Gastrocnemius medialis (tissue), 4 donors: ENCODE measurements at places on chromosomes 7 and 10. TPM values are rescaled to one million over a fixed set of nuclear protein-coding genes. Genes with fewer than 3 reads are reported as not detected.

DNA sequence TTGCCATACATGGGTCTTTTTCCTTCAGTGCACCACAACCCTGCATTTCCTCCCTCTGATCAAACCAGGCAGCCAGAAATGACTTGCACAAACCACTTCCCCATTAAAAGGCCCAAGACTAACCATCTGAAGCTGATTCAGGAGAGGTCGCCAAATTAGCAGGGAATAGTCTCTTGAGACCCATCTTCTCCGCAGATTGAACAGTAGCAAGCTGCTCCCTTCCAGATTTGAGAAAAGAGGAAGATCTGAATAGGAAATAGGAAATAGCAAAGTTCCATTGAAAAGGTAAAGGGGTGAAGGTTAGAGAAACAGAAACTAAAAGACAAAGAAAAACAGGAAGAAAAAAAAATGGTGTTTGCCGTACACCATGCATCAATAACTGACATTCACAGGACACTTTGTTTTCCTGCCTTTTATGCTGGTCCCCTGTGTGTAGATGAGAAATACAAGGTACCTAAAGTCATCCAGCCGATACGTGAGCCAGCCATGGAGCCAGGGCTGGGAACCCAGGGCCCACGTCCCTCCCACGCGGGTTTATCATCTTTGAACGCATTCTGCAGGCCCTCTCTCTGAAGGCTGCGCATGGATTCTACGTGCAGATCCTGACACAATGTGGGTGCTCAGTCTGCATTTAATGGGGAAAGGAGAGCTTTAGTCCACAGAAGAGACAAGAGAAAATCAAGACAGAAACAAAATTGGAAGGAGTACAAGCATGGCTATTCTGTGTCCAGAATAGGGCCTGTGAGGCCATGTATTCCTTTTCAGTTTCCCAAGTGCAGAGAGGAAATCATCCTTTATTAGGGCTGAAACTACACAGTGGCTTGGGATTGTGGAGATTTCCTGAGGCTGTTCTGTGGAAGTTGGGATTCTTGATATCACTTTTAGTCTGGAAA is 268.4 kb upstream of the NPVF start:
- no peak for DNase-seq
- no peak overlapping the region for H3K27ac ChIP-seq
- H3K36me3 ChIP-seq: no peaks in the 10 kb centered on the region

GRCh38 chr7:141193066-141193465 is 119.2 kb downstream of the TMEM178B start:
- H3K4me3 ChIP-seq: no peak overlapping the region
- no peaks in the 10 kb centered on the region for H3K27me3 ChIP-seq
- DNase-seq: no peak
- H3K27ac ChIP-seq: no peak overlapping the region

DNA sequence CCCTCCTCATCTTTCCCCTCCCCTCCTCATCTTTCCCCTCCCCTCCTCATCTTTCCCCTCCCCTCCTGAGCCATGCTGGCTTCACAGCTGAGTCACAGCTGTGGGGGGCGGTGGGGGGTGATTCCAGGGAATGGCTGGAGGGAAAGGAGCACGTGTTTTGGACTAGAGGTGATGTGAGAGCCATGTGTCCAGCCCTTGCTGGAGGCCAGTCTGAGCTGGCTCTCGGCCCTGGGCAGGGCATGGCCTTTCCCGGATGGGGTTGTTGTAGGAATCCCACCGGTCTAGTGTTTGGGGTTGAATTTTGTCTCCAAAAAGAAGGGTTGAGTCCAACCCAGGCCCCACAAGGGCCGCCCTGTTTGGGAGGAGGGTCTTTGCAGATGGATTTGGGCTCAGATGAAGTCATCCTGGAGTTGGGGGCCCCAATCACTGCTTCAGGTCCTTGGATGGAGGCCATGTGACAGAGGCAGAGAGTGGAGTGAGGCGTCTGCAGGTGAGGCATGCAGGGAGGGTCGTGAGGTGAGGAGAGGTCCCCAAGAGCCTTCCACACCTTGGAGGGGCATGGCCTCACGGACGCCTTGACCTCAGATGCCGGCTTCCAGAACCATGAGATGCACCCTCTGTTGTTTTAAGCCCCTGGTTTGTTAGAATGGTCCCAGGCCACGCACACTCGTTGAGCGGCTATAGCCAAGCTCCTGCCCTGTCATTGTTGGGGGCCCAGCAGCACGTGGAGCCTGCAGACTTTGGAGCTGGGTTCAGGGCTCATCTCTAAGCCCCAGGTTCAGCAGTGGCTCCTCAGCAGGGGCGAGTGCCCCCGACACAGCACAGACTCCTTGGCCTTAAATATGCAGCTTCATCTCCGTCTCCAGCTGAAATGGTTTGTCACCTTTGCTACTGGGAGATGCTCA is 101.6 kb downstream of the DNAJB6 start:
- no peaks in the 10 kb centered on the region for H3K36me3 ChIP-seq
- DNase-seq: no peak
- H3K27ac ChIP-seq: no peak overlapping the region
- H3K27me3 ChIP-seq: no peaks in the 10 kb centered on the region

DNA sequence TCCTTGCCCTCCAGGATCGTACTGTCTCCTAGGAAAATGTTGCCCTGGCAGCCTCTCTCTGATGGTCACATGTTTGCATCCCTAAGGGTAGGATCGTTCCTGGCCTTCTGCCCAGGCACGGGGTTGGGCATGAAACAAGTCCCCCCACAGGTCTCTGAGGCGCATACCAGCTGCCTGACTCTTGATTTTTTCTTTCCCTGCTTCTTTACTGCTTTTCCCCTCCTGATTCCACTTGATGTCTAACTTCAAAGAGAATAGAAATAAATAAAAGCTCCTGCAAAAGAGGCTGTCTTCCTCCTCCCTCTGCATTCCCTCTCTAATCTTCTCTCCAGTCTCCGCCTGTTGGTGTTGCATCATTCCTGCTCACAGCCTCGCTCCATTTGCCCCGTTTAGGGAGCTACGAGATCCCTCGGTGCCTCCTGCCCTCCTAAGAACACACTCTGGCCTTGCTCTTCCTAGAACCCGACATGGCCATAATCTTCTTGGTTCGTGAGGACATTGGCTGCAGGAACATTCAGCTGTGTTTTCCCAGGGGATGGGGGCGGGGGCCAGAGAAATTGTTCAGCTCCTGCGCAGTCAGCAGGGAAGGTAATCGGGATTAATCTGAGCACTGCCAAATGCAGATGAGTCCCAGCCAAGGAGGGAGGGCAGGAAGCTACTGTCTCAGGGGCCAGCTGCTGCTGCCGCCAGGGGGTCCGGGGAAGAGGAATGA is 26.0 kb downstream of the LEP start:
- H3K27ac ChIP-seq: no peak overlapping the region
- peaks cover 3% of the 10 kb centered on the region for H3K4me1 ChIP-seq
- H3K4me3 ChIP-seq: no peak overlapping the region
- no peak for DNase-seq
- H3K36me3 ChIP-seq: no peaks in the 10 kb centered on the region

Gene DOCK1
- 6.0 TPM for total RNA-seq

DNA sequence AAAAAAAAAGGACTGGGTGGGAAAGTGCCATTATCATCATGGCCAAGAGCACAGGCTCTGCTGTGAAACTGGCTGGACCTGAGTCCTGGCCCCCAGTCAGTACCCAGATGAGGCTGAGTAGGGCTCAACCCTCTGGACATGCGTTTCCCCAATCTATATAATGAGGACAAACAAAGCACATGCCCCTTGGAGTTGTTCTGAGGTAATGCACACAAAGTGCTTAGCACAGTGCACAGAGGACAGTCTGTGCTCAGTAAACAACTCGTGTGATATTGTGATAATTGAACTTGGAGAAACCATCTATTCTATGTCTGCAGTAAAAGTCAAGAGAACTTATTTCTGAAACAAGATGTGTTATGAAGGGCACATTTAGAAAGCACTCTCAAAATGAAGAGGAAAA is 138.8 kb downstream of the KCNMA1 start:
- H3K4me3 ChIP-seq: no peak overlapping the region
- no peaks in the 10 kb centered on the region for H3K27me3 ChIP-seq
- peaks cover 71% of the 10 kb centered on the region for H3K4me1 ChIP-seq
- no peak for DNase-seq
- H3K36me3 ChIP-seq: no peaks in the 10 kb centered on the region

GRCh38 chr10:1287971-1288401 is 231.8 kb downstream of the WDR37 start:
- H3K4me3 ChIP-seq: no peak overlapping the region
- no peaks in the 10 kb centered on the region for H3K27me3 ChIP-seq
- no peaks in the 10 kb centered on the region for H3K36me3 ChIP-seq
- no peak overlapping the region for H3K27ac ChIP-seq
- H3K4me1 ChIP-seq: no peaks in the 10 kb centered on the region

Gene HOXA3
- 0.53 TPM for total RNA-seq

- H3K27me3 ChIP-seq: no peaks in the 10 kb centered on the region
- no peaks in the 10 kb centered on the region for H3K36me3 ChIP-seq
- H3K27ac ChIP-seq: no peak overlapping the region
- no peak overlapping the region for H3K4me3 ChIP-seq
- no peak for DNase-seq
Measured at GRCh38 chr10:11560076-11560709, 51.3 kb downstream of the USP6NL start.

- H3K4me3 ChIP-seq: no peak overlapping the region
- H3K27ac ChIP-seq: no peak overlapping the region
- H3K27me3 ChIP-seq: no peaks in the 10 kb centered on the region
- no peak for DNase-seq
Measured at GRCh38 chr10:127496035-127496434, 53.1 kb upstream of the NPS start.

DNA sequence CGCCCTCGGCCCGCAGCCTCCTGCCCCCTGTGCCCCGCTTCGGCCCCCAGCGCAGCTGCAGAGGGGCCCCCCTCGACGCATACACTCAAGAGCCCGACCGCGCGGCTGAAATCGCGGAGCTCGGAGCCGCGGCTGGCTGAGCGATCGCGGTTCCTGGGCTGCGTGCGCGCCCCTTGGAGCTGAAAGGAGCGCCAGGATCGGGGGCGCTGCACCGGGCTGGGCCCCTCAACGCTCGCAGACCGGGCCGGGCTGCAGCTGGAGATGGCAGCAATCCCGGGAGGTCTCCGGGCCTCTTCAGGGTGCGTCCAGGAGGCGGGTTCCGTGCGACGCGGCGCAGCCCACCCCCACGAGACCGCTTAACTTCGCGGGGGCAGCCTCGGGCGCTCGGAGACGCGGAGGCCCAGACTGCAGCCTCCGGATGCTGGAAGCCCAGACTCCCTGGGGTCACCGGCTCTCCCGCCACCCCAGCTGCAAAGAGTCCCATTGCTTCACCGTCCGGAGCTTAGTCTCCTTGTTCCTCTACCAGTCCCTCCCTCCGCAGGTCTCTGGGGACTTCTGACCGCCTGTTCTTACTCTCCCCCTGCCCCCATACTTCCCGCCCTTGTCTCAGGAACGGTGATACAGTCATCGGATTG is 73.0 kb upstream of the LRRC4 start:
- no peaks in the 10 kb centered on the region for H3K36me3 ChIP-seq
- no peak for DNase-seq
- no peak overlapping the region for H3K27ac ChIP-seq
- H3K4me1 ChIP-seq: no peaks in the 10 kb centered on the region

Gene GFRA1
- 21.2 TPM for total RNA-seq

- no peak overlapping the region for H3K27ac ChIP-seq
- H3K27me3 ChIP-seq: no peaks in the 10 kb centered on the region
- no peaks in the 10 kb centered on the region for H3K4me1 ChIP-seq
Measured at GRCh38 chr10:52353960-52354394, 39.9 kb downstream of the DKK1 start.

DNA sequence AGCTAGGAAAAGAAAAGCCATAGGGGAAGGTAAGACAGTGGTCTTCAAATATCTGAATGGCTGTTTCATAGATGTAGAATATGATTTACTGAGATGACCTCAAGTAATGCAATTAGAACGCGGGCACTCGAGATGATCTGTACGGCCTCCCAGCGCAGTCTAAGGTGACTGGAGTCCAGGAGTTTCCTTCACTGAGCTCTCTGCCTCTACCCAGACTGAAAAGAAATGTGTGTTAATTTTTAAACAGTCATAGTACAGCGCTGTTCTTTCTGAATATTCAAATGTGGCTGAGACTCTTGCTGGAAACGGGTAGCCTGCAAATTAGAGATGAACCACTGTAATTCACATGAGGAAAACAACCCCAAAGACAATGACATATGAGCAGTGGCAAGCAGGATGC is 562.4 kb upstream of the AUTS2 start:
- no peaks in the 10 kb centered on the region for H3K27me3 ChIP-seq
- no peak overlapping the region for H3K4me3 ChIP-seq
- DNase-seq: no peak
- H3K36me3 ChIP-seq: no peaks in the 10 kb centered on the region
